ENCODE measurements at places on chromosomes 16 and 17. TPM values are rescaled to one million over a fixed set of nuclear protein-coding genes. Genes with fewer than 3 reads are reported as not detected.

DNA sequence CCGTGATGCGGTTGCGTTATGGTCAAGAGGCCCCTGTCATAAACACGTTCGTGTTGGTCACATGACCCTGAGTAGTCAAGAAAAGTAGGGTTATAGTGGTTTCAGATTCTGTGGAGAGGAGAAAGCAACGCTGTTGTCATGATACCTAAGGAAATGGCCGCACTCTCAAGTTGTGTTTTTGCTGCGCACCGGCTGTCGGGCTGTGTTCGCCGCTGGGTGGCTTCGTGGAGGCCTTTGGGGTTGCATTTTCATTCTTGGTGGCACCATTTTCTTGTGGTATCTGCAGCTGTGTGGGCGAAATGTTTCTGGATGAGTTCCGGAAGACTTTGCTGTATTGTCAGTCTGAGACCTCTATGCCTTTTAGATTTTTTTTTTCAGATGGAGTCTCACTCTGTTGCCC lies 35.0 kb downstream of the DEF8 start:
- DNase-seq, result no peak

DNA sequence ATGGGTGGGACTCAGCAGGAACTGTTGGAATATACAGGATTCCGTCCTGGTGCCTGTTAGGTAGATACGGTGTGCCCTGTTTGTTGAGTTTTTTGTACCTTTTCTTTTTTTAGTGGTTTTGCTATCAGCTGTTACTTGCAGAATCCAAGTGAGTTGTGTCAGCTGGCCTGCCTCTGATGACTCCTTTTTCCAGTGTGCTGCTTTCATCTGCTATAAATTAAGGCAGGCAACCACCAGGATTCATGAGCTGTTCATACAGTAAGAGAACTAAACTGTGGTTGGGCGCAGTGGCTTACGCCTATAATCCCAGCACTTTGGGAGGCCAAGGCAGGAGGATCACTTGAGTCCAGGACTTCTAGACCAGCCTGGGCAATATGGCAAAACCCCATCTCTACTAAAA lies 79.9 kb downstream of the WNT3 start:
- no peak for DNase-seq

- no peak for DNase-seq
Measured at GRCh38 chr17:40499551-40500189, 1.8 kb downstream of the TNS4 start.

- DNase-seq, result no peak
Measured at GRCh38 chr17:42284566-42284965, 3.7 kb upstream of the STAT5A start.

- DNase-seq, result no peak
Measured at GRCh38 chr17:82343560-82343959, 10.0 kb upstream of the SECTM1 start.

Gene NPIPB2
- total RNA-seq, result 16.5 TPM

DNA sequence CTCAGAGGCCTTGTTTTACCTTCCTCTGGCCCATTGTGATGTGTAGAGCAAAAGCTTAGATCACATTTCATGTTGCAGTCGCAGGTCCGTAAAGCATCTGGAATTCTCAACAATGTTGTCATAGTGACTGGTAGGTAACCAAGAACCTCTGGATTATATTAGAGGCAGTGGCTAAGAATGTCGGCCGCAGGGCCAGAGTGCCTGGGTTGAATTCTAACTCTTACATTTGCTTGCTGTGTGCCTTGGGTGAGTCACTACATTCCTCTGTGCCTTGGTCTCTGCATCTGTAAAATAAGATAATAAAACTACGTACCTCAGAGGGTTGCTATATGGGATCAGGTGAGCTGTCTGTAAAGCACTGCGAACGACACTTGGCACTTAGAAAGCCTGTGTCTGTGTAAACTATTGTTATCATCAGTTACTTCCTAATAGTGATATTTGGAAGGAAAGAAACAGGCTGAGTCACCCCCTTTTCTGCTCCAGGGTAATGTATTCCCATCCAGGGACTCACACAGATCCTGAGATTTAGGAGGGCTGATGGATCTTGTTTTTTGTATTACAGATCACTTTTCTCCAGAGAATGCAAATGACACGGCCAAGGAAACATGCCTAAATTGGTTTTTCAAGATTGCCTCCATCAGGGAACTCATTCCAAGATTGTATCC lies 52.2 kb downstream of the VPS35L start:
- no peak for DNase-seq

Gene PSMD7
- 102 TPM for total RNA-seq

GRCh38 chr17:80892900-80893603 lies 98.6 kb upstream of the CHMP6 start:
- peak; percentile 80 for DNase-seq

Gene ALDH3A1
- total RNA-seq, result 0.30 TPM

DNA sequence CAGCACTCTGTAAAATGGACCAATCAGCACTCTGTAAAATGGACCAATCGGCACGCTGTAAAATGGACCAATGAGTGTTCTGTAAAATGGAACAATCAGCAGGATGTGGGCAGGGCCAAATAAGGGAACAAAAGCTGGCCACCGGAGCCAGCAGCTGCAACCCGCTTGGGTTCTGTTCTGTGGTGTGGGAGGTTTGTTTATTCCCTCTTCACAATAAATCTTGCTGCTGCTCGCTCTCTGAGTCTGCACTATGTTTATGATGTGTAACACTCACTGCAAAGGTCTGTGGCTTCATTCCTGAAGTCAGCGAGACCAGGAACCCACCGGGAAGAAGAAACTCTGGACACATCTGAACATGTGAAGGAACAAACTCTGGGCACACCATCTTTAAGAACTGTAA lies 20.5 kb downstream of the TMEM100 start:
- DNase-seq, result no peak

- no peak for DNase-seq
Measured at GRCh38 chr17:44084131-44084538, 13.6 kb downstream of the G6PC3 start.

DNA sequence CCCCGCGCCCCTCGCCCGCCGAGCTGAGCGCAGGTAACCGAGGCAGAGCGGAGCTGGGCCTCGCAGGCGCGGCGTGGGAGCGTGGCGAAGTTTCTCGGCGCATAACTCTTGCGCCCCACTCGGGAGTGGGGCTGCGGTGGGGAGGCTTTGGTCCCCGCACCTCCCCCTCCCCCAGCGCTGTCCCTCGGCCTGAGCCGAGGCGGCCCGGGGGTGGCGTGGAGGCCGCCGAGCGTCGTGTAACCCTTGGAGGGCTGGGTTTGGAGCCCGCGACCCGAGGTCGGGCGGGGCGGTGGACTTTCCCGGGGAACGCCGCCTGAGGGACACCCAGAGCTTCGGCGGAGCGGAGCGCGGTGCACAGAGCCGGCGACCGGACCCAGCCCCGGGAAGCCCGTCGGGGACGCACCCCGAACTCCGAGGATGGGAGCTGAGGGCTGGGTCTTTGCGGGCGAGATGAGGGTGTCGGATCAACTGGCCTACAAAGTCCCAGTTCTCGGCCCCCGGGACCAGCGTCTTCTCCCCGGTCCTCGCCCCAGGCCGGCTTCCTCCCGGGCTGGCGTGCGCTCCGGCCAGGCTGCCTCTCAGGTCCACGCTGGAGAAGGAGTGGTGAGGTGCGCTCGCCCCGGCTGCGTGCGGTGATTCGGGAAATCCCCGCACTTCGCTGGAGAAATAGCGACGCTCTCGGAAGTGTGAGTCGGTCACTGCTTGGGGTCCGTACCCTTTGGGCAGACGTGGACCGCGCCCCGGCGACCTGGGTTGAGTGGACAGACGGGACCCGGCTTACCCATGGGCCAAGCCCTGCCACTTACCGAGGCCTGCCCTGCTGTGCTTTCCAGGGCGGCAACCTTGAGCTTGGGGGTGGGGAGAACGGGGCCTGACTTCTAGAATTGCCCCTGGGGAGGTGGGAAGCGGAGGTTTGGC lies 168.4 kb downstream of the RAB11FIP4 start:
- DNase-seq, result no peak

Gene OTOP3
- total RNA-seq, result not detected

GRCh38 chr17:57006040-57006439 lies 28.1 kb downstream of the SCPEP1 start:
- DNase-seq, result no peak

Gene CALCOCO2
- 63.6 TPM for total RNA-seq

GRCh38 chr17:15943971-15944758 lies 765 bp upstream of the ADORA2B start:
- no peak for DNase-seq

Gene KCNH6
- total RNA-seq, result not detected

DNA sequence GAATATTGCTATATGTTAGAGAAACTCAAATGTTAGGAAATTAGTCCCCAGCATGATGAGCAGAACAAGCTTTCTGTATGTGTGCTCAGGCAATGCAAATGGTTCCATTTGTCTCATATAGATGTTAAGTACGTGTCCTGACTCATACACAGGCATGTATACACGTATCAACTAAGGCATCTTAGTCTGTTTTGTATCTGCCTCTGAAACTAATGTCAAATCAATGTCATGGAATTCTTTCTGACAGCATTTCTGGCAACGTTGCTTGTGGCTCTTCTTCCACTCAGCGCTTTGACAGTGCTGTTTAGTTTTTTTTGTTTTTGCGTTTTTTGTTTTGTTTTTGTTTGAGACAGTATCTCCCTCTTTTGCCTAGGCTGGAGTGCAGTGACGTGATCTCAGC lies 111.9 kb downstream of the CNTNAP4 start:
- DNase-seq, result no peak

Gene COL1A1
- total RNA-seq, result 0.48 TPM

DNA sequence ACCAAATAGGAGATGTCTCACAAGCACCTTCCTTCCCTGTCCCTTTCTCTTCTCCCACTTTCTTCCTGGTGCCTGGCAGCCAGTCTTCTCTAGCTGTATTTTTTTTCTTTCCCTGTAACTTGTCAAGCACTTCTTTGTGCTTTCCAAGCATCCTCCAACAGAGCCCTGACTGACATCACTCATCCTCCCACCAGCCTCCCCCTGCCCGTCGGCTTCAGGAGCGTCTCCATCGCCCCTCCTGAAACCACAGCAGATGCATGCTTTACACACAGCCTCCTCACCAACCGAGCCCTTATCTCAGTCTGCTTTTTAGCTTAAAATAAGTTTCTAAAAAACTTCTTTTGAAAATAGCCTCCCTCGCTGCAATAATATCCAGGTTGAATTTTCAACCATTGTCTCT lies 268.7 kb upstream of the CDH5 start:
- no peak for DNase-seq

GRCh38 chr17:67434061-67434525 lies 57.0 kb downstream of the PITPNC1 start:
- DNase-seq, result no peak

DNA sequence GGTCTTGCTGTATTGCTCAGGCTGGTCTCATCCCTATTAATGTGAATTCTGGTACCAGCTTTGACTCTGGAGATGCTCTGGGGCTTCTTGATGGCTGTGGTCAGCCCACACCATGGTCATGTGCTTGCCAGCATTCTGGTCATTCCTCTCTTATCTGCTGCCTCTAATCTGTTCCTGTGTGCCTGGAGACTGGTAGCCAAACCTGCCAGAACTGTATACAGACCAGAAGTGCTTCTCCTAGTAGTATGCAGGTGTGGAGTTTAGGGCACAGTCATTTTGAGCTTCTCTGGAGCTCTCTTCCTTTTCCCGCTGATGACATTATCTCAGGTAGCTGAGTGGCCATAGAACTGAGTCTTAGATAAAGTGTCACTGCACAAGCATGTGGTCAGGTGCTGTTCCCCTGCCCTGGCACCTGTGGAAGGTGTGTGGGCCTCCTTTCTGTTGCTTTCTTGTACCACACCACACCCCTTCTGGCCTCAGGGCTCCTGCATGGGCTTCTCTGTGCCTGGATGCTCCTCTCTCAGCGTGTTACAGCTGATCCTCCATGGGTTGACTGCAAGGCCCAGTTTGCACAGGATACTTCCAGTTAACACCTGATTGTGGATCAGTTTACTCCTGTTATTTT lies 162.7 kb downstream of the SPECC1 start:
- DNase-seq, result no peak

DNA sequence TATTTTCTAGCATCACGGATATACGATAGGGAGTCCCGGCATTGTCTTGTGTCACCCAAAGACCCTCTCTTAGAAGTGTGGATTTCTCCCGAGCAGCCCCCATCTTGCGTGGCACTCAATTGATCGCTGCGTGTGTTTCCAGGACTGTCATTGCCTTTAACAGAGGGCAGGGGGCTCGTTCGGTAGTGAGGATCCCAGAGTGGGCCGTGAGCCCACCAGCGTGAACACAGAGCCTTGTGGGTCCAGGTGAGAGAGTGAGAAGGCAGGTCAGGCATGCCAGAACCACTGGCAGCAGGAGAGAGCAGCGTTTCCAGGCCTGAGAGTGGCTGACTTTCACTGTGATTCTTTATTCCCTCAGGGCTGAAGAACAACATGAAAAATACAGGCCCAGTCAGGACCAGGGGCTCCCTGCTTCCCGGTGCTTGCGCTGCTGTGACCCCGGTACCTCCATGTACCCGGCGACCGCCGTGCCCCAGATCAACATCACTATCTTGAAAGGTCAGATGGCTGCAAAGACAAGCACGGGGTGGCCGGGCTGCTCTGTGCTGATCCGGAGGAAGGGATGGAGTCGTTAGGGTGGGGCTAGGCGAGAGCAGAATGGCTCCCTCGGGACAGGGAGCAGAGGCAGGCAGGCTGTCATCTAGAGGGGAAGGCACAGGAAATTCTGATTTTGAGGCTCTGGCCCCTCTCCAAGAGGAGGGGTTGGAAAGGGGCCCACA lies 22.4 kb downstream of the C1QTNF1 start:
- no peak for DNase-seq

- DNase-seq, result no peak
Measured at GRCh38 chr17:28963841-28964240, 12.5 kb upstream of the PHF12 start.

- DNase-seq, result no peak
Measured at GRCh38 chr16:12677502-12677901, 126.2 kb downstream of the CPPED1 start.

- DNase-seq, result no peak
Measured at GRCh38 chr16:4681471-4682083, 11.8 kb upstream of the NUDT16L1 start.

GRCh38 chr16:64391063-64391600 lies 730.7 kb downstream of the CDH11 start:
- no peak for DNase-seq

DNA sequence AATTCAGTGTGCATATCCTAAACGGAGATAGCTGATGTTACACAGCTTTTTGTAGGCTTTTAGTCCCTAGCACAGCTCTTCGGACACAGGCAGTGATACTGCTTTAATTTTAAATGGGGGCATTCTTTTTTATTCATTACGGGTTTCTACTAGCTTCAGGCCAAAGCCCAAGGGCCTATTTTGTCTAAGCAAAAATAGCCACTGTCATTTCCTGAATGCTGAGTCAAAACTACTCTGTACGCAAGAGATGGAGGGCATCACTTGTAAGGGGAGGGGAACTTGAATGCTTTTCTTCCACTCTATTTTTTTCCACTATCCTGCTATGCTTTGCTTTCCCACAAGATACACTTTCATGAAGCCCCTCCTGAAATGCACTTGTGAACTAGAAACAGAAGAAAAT lies 360.7 kb downstream of the PMP22 start:
- DNase-seq, result no peak

- DNase-seq, result peak; percentile 71
Measured at GRCh38 chr16:89922884-89923639, at the start of gene TUBB3. Gene TUBB3, plus strand, starts transcription at chr16:89923342. Its CDS starts 60 bp downstream, at chr16:89923402.
